ENCODE measurements at places on chromosomes 3 and 15.

DNA sequence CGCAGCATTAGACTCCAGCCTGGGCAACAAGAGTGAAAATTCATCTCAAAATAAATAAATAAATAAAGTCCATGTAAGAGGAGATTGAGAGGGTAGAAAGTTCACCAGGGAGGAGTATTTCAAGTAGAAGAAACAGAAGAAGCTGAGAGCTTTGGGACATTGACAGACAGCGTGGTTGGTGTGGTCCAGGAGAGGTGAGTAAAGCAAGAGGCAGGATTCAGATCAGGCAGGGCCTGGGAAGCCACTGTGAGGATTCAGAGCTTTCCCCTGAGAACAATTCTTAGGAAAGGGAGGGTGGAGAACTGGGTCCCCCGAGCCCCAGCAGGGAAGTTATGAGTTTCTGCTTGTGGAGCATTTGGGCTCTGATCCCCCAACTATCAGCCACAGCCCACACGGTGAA, 54.2 kb upstream of the AMOTL2 start:
- DNase-seq = no peak

DNA sequence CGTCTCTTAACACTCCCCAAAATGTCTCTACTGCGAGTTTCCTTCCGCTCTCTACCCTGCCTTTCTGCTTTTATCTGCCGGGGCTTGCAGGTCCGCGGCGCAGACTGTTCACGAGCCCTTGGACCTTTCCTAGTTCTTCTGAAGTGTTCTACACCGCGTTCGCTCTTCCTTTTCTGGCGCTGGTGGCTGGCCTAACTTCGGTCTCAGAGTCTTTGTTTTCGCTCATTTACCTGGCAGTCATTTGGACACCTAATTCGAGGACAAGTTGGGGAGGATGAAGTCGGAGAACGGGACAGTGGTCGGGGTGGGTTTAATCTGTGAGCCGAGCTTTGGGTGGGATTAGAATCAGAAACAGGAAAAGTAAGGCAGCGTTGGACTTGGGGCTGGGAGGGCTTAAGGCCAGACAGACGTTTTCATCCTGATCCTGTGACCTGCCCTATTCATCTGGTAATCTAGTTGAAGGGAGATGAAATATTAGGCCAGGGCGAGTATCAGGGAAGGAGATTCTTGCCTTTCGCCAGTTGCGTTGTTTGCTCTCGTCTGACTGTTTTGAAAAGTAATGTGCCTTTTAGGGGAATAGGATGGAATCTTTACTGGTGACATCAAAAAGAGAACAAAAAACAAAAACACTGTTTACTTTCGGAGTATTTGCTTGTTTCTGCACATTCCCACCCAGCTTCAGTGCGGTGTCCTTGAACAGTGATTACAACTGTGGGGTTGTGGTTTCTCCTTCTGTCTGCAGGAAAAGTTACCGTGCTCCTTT, 1.8 kb downstream of the DIPK2A start:
- no peak for DNase-seq

DNA sequence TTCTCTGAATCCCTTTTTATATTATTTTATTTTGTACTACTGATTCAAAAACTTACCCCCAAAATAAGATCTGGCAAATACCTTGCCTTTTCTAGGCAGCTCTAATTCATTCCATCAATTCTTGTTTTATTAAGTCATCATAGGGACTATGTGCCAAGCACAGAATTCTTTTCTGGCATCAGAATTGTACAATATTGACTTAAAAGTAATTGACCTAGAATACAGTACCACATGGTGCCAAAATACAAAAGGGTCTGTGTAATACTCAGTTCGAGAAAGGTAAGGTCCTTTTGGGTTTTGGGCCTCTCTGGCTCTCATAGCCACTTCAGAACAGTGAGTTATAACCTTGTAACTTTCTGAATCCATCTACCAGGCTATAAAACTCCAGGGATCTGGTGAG, 46.2 kb downstream of the KBTBD8 start:
- no peak for DNase-seq

- DNase-seq = no peak
Observed at GRCh38 chr3:113043686-113044085, 52.9 kb downstream of the GTPBP8 start.

DNA sequence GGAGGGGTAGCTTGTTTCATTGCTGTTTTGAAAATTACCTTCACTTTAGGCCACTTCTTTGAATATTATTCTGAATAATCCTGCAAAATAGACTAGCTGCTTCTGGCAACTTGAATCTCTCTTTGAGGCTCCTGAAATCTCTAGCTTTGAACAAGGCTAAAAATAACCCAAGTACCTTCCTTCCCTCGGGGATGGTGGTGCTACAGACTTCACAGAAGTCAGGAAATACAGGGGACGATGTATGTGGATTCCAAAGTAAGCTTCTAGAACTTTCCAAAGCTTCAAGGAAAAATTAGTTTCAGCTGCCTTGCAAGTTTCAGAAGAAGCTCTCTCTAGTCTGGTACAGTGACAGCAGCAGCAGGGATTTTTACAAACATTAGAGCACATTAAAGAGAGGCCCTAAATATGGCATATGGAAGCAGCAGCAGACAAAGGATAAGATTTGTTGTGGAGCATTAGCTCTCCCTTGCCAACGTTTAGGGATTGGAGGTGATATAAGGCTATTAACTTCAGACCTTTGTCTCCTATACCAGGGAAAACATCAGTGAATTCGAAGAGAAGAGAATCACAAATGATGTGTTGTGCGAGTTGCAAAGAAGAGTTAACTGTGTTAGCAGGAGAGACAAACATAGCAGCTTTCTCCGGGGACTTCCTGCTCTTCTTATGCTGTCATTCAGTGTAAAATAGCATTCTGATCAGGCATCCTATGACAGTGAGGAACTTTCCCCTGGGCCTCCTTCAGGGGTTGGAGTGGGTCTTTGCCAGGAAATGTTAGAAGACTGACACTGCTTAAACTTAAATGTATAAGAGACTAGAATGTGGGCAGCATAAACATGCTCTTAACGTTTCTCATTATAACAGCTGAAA, 783.0 kb upstream of the ARPP21 start:
- DNase-seq = no peak

DNA sequence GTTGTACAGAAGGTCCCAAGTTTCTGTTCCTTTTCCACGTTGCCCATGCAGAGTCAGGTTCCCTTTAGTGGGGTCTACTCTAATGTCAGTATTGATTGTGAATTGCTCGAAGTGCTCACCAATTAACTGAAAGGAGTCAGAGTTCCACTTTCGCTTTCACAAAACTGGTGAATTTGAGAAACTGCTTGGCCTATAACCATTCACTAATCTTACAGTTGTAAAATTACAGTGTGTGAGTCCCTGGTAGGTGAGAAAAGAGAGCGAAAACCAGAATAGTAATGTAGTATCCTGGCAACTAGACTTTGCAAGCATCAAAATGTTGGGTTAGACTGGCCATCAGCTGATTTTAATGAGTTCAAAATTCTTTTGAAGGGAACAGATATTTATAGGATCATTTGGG, 237.5 kb upstream of the CHRM5 start:
- no peak for DNase-seq

GRCh38 chr3:41037651-41038334, 161.5 kb upstream of the CTNNB1 start:
- DNase-seq = no peak

GRCh38 chr3:120706950-120707349, 24.9 kb upstream of the HGD start:
- DNase-seq = no peak

GRCh38 chr3:57069503-57069902, 9.0 kb downstream of the SPATA12 start:
- DNase-seq = no peak

- DNase-seq = no peak
Observed at GRCh38 chr3:63386568-63386967, 108.5 kb downstream of the SYNPR start.

DNA sequence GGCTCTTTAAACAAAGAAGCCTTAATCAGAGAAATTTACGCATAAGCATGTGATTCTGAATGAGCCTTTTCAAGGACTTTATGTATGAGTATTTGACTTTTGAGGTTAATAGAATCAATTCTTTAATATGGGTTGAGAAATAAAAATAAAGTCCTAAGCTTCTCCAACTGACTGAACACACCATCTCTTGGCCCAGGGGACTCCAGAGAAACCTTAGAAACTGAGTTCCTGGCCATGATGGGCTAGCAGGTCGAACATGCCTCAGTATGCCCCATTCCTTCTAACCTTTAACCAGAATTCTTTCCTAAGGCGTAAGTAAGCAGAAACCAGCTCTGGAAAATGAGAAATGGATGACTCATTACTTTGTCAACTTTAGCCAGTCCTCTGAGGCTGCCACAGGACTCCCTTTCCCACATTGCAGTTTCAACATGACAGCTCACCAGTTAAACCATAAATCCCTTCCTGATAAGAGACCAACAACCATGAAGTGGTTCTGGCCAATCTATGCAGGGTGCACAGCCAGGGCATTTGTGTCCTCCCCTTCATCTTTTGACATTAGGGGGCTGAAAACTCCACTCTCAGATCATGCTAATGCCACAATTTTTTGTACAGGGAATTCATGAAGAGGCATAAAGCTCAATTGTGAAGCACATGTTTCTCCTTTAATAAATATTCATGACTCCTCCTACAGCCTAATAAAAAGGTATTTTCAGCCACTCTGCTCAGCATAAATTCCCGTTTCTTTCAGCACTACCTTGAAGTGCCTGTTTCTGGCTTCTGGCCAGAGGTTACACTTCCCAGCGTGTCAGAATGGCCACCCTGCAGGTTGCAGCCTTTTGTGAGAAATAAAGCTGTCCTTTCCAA, 33.3 kb downstream of the TM4SF18 start:
- no peak for DNase-seq

GRCh38 chr3:133258358-133258757, 141.5 kb upstream of the BFSP2 start:
- no peak for DNase-seq

DNA sequence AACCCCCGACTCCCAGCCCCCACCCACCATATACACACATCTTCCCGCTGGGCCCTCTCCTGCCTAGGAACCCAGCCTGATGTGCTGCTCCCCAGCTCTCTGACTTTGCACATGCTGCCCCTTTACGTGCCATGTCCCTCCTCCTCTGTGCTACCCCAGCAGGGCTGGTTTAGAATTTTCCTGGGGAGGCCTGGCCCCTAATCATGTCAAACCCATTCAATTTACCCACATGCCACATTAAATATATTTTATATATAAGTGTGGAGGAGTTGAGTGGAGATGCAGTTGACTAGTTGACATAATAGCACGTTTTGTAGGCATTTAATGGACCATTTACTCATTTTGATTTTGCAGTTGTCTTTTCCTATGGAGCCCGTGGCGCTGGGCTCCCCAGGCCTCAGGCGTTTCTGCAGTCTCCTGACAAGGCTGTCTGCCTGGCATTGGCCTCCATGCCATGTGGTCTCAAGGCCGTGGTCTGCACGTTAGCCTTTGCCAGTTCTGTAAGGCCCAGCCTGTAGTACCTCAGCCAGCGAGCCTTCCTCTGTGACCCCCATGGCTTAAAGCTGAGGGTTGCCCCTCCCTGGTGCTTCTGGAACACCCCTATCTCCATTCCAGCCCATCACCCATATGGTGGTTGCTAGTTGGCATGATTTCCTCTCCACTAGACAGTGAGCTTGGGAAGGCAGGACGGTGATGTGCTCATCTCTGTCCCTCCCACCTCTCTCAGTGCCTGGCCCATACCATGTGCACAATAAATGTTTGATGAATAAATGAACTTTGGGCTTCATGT, 155.8 kb downstream of the TLE3 start:
- no peak for DNase-seq

- DNase-seq = no peak
Observed at GRCh38 chr3:25038922-25039321, 389.1 kb upstream of the RARB start.

Measured in nucleus accumbens (tissue), 56 donors.